ENCODE measurements at places on chromosomes 2 and 18. TPM values are rescaled to one million over a fixed set of nuclear protein-coding genes. Genes with fewer than 3 reads are reported as not detected.

GRCh38 chr2:177909962-177910361 is 162.6 kb downstream of the PDE11A start:
- DNase-seq = no peak

GRCh38 chr18:61589724-61590065 is 256.5 kb downstream of the CDH20 start:
- DNase-seq = peak; percentile 87

GRCh38 chr2:3774336-3774735 is 71.0 kb downstream of the DCDC2C start:
- no peak for DNase-seq

DNA sequence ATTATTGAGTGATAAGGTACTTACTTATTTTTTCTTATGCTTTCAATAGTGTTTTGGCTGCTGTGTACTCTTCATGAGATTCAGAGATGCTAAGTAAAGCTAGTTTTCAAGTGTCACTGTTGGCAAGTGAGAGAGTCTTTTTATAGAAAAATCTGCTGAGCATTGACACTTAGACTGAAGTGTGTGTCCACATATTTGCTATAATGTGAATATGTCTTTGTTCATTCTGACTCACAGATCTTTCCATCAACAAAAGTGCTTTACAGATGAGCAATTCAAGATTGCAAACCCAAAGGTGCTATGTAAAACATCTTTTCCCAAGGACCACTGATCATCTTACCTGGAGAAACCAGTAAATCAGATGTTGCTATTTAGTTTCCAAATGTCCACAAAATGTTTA is 410.6 kb upstream of the FIGN start:
- DNase-seq = no peak

GRCh38 chr2:132754867-132755472 is 85.0 kb upstream of the LYPD1 start:
- DNase-seq = no peak

GRCh38 chr2:231604101-231604684 is 11.5 kb downstream of the TEX44 start:
- no peak for DNase-seq

GRCh38 chr2:165044505-165045303 is 89.4 kb upstream of the SLC38A11 start:
- DNase-seq = peak; percentile 16

DNA sequence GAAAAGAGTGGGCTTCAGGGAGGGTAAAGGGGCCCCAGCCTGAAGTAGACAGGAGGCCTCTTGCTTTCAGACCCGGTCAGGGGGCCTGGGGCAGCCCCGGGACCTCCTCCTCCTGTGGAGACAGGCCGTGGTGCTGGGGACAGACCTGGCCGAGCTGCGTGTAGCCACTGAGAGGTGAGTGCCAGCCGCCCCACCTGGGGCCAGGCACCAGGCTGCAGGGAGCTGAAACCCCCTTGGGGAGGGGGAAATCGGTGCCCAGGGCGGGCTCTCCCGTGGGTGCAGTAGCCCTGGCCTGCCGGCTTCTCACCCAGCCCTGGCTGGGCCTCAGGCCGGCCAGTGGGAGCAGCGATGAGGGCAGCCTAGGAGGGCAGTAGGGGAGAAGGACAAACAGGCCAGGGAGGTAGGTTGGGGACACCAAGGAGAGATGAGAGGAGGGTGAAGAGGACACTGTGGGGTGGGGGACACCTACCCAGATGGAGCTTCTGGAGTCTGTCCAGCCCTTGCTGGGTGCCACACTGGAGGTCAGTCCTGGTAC is 24.0 kb downstream of the CROCC2 start:
- DNase-seq = no peak

DNA sequence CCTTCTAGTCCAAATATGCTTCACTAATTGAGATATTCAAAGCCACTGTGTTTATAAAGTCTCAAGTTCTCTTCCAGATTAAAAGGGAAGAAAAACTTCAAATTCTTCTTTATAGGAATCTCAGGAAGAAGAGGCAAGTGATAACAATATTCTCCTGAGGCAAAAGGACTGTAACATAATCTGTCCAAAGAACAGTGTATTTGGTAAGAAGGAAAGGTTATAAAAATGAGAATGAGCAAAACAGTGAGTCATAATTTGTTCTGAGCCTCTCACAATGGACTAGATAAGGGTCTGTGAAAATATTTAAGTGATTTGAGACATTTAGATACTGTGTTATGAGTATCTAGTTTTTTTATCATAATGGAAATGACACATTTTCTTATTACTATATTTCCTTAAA is 44.3 kb downstream of the SNRPD1 start:
- DNase-seq = no peak

Gene CRYGC
- not detected for total RNA-seq

Gene IL1R1
- 27.2 TPM for total RNA-seq

Gene EFHD1
- total RNA-seq = 1.2 TPM

Gene RAB27B
- 7.0 TPM for total RNA-seq

Gene MYO1B
- total RNA-seq = 173 TPM

Gene SPR
- 26.6 TPM for total RNA-seq

Gene TUBA3D
- not detected for total RNA-seq
